ENCODE measurements at places on chromosomes 11 and 22.

DNA sequence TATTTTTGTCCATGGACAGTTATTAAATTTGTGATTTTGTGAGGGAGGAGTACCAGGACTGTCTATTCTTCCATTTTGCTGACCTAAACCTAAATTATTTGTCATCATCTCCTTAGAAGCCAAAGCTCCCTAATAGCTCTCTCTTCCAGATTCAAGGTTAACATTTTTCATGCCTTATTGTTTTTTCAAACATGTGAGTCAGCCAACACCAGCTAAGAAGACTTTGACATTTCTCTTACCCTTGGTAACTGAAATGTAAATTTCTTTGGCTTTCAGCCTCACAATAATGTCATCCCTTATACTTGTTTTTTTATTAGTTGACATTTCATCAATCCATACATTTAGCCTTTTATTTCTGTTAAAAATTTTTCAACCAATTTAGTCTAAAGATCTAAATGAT lies 19.2 kb downstream of the OR52E1 start:
- DNase-seq: no peak

GRCh38 chr22:39179841-39180335 lies 27.4 kb upstream of the CBX7 start:
- no peak for DNase-seq

- DNase-seq: no peak
These were observed 7.0 kb upstream of the ARHGAP42 start for GRCh38 chr11:100680070-100680469.

DNA sequence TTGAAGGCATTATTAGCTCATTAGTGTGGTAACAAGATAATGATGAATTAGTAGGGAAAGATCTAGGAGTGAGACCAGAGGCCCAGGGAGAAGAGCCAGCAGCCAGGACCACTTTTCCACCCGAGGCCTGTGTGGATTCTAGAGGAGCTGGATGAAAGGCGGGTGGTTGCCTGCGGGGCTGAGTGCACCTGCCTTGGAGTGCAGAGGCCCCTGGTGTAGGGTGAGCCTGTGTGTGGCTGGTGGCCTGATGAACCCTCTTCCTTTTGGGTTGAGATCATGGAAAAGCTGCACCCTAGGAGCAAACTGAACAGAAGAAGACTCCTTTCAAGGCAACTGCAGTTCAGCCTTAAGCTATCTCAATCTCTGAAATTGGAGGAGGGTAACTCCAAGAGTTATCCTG lies 5.9 kb upstream of the TP53AIP1 start:
- no peak for DNase-seq

DNA sequence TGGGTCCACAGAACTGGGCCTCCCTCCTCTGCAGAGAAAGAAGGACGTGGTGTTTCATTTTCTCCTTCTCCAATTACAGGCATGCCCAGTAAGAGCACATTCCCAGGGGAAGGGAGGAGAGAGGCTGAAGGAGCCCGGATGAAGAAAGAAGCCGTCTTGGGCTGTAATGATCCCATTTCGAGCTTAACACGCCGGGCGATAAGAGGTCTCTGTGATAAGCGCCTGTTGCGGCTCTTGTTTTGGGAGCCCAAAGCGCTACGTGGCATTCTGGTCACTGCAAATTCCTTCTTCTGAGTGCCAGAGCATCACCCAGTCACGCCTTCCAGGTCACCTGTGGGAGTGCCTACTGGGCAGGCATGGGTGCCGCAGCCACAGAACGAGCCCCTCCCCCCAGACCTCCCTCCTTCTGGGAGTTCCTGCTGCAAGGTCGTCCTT lies 57.5 kb downstream of the ANO1 start:
- DNase-seq: no peak

DNA sequence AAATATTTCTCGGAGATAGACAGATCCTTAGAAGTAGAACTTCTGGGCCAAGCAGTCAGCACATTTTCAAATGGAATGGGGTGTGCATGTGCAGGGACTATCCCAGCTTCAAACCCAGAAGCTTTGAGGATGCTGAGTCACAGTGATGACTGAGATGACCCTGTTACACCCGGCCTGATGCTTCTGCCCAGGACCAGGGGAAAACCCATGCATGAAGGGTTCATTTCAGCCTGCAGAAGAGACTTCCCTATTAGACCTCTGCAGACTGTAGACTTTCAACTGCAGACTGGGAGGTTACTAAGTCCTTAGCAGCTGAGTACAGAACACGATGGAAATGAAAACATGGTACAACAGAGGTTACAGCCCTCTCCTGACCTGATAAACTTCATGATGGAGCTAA lies 3.6 kb upstream of the OR2AT4 start:
- no peak for DNase-seq

GRCh38 chr11:125271483-125272091 lies 107.0 kb downstream of the PKNOX2 start:
- no peak for DNase-seq

DNA sequence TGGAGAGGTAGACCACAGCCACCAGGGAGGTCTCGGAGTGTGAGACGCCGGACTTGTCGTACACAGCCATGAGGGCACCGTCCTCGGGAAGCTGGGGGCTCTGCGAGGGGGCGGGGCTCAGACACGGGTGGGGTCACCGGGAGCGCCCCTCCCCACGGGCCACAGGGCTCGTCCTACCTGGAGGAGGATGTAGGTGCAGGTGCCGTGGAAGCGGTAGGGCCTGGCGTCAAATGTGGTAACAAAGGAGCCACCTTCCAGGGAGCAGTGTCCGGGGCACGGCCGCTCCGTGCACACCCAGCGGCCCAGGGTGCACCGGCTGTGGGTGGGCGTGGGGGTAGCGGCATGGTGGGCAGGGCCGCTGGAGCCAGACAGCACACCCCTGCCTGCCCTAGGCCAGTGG lies 7.5 kb downstream of the MUC6 start:
- DNase-seq: no peak

DNA sequence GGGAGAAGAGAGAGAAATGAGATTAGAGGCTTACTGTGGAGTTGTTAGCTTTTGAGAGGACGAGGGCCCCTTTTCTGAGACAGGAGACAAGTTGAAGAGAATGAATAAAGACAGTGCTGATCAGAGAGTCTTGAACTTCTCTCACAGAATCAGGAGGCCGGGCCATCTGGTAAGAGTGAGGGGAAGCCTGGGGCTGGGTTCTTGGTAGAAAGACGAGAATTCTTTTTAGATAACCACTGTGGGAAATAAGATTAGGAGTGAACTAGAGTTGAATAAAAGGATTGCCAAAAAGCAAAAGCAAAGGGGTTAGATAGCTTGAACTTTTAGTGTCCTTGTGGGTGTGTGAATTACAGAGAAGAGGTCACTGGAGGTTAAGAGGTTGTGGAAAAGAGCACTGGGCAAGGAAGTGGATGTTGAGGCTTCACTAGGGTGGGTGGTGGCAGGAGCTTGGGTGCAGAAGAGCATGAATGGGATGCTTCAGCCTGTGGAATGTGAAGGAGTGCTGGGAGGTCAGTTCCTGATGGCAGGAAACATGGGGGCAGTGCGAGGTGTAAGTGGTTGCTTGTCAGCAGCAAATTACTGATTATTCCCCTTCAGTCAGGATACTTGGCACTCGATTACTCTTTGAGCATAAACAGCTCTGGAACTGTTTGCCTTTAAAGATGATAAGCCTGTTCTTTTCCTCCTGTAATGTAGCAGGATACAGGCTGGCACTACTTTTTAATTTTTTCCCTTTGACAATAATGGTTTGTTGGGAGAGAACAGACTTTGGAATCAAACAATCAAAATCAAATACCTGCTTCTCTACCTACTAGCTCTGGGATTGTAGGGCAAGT lies 98.3 kb downstream of the ARHGAP42 start:
- no peak for DNase-seq

GRCh38 chr11:11620921-11621572 lies 758 bp downstream of the GALNT18 start:
- no peak for DNase-seq

DNA sequence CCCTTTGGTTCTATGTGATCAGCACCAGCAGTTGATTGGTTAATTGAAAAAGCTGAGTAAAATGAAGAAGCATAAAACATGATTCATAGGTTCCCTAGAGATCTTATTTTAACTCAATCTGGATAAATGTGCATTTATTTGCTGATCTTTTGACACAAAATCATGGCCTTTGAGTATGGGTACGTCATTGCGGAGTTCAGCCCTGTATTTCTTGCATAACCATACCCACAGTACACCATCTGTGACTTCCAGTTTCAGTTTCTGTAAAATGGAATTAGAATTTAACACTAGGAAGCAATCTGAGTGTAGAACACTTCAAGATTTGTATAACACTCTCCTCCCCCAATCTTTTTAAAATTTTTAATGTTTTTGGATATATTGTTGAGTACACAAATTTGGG lies 358.2 kb downstream of the DDX10 start:
- no peak for DNase-seq

DNA sequence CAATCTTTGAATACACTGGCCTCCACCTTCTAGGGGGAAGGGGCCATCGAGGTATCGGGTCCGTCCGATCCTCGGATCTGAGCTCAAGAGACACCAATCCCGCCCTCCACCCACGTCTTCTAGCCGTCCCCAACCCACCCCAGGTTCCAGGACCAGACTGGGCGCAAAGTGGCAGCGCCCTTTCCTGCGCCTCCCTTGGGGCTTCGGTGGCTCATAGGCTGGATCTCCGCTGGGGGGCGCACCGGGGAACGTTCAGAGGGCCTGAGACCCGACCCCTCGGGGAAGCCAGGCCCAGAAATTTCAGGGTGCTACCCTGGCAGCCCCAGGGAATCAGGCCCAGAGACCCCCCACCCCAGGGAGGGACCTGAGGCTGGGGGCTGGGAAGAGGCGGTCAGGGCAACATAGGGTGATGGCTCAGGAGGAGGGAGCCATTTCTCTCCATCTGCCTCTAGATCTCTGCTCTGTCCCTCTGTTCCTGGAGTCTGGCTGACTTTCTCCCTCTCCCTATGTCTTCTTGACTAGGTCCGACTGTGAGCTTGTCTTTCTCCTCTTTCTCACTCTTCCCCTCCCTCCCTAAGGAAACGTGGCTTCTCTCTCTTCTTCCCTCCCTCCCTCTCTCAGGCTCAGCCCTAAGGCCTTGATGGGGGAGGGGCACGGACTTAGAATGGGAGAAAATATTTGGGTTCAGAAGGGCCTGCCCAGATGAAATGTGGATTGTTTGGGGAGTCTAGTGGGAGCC lies 1.1 kb downstream of the CREB3L1 start:
- no peak for DNase-seq

DNA sequence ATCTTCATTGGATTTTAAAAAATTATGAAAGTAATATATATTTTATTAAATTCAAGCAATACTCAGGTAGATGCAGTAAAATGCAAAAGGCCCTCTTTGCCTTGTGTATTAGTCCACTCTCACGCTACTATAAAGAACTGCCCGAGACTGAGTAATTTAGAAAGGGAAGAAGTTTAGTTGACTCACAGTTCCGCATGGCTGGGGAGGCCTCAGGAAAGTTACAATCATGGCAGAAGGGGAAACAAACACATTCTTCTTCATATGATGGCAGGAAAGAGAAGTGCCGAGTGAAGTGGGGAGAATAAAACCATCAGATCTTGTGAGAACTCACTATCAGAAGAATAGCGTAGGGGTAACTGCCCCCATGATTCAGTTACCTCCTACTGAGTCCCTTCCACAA lies 130.8 kb downstream of the HIPK3 start:
- peak; percentile 48 for DNase-seq

GRCh38 chr11:24324211-24324610 lies 172.6 kb upstream of the LUZP2 start:
- DNase-seq: no peak

GRCh38 chr22:37054056-37054395 lies 2.5 kb downstream of the KCTD17 start:
- no peak for DNase-seq

- DNase-seq: no peak
These were observed 44.9 kb downstream of the LRRC32 start for GRCh38 chr11:76625472-76626186.

- DNase-seq: no peak
These were observed 5.4 kb upstream of the MCAM start for GRCh38 chr11:119322360-119322739.

- peak; percentile 89 for DNase-seq
These were observed 55.0 kb upstream of the ANO3 start for GRCh38 chr11:26276798-26277424.

- no peak for DNase-seq
These were observed 56.9 kb downstream of the ME3 start for GRCh38 chr11:86615487-86615886.

DNA sequence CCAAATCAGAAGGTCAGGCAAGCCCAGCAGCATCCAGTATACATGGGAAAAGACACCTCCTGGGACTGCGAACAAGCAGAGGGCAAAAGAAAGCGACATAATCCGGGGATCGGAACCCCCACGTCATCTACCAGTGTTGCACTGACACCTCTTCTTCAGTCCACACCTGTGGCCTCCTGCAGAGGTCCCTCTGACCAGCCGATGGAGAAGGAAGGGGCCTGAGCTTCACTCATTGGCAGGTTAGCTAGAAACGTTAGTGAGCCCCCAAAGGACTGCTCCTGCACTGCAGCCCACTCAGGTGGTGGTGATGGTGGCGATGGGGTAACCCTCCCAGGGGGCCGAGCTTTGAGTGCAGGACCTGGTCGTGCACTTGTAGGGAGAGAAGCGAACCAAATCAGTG lies 22.1 kb downstream of the ASCL2 start:
- DNase-seq: no peak

DNA sequence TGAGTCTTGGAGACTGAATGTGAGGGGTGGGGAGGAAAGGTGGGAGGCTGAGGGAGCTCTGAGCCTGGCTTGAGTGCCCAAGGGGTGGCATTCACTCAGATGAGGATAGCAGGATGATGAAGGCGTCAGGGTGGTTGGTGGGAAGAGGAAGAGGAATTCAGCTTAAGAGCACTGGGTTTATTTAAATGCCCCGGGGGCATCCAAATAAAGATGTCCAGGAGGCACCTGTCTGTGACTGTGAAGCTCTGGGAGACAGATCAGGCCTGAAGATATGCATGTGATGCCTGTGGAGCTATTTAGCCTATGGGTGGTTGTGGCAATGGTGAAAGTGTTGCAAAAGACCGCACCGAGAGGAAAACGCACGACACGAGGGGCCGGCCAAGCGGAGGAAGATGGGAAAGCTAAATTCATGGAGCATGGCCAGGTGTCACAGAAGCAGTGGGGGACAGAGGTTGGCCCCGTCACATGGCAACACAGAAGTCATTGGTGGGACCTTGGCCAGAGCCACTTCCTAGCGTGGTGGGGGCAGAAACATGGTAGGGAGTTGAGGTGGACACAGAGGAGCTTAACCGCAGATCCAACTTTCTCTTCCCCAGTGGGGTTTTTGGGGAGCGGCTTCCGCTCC lies 15.5 kb downstream of the SLC37A2 start:
- DNase-seq: no peak

GRCh38 chr22:42947211-42947990 lies 67.5 kb downstream of the PACSIN2 start:
- DNase-seq: no peak

GRCh38 chr22:49268924-49269323 lies 558.7 kb downstream of the BRD1 start:
- no peak for DNase-seq

All from Karpas-422 (cell line).